ENCODE measurements at places on chromosomes 1 and 21.

GRCh38 chr1:116690396-116690848 is 22.9 kb upstream of the IGSF3 start:
- no peak for DNase-seq

DNA sequence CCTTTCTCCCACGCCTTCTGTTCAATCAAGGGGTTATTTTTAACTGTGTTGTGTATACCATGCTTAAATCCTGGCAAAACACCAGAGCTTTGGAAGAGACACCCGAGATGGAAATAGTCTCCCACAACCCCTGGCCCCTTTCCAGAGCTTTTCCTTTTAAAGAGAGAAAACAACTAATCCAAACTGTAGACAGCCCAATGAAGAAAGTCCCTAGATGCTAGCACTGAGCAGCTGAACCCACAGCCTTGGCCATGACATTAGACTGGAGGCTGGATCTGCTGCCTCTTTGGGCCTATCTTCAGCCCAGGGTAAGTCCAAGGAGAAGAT is 64.9 kb upstream of the ARTN start:
- no peak for DNase-seq

GRCh38 chr21:35738347-35738961 is 321.9 kb downstream of the SETD4 start:
- no peak for DNase-seq

DNA sequence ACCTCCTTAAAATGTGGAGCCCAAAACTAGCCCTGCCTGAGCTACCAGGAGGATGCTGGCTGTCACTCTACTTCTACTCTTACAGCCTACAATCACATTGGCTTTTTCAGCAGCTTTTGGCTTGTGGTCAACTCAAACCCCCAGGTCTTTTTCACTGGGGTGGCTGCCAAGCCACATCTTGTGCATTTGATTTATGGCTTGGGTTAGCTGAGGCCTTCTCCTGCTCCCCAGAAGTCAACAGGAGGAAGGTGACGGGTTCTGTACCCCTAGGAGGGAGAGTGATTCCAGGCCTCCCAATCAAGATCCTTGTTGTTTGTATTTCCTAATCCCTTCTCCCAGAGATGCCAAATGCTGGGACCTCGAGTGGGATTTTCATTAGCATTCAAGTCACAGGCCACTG is 124.3 kb downstream of the LACTBL1 start:
- DNase-seq = no peak

DNA sequence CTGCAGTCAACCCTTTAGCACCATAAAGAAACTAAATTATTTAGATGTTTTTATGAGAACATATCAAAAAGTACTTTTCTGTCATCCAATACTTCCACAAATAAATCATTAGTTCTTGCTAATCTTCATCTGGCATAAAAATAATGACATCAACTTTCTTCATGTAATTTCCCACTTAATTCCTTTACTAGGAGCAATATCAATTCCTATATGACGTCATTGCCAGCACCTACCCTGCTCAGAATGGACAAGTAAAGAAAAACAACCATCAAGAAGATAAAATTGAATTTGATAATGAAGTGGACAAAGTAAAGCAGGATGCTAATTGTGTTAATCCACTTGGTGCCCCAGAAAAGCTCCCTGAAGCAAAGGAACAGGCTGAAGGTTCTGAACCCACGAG is 116.9 kb downstream of the PTPRC start:
- no peak for DNase-seq

DNA sequence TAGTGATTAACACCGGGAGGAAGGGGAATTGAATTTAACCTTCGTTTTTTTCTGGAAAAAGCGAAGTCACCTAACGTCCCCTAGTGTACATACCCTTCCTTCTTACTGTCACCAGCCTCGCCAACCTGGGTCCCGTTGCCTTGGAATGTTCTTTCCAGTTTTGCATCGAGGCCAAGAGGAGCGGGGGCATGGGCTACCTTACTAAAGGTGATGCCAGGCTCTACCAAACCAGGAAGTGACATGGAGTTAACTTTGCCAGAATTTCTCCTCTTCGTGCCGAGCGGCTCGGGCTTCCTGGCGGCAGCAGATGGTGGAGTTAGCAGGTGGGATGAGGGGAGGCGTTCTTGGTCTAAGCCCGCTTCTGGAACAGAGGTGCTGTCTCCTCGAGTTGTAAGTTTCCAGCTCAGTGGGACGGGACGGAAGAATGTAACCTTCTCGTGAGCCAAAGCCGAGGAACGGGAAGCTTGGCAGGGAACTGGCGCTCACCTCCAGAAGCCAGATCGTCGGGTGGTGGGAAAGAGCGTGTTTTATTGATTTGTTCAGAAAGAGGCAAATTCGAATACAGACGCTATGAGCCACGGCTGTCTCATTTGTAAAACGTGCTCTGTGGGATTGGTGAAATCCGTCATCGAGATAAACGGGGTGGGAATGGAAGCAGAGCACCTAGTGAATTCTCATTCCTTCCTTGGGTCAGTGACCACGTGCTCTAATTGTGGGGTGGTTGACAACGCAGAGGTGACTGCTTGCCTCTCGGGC is 486 bp downstream of the NIPAL3 start:
- peak; percentile 3 for DNase-seq

- DNase-seq = no peak
These were observed 61.3 kb downstream of the TESK2 start for GRCh38 chr1:45429561-45430159.

GRCh38 chr21:42258885-42259407 is 40.0 kb downstream of the ABCG1 start:
- no peak for DNase-seq

DNA sequence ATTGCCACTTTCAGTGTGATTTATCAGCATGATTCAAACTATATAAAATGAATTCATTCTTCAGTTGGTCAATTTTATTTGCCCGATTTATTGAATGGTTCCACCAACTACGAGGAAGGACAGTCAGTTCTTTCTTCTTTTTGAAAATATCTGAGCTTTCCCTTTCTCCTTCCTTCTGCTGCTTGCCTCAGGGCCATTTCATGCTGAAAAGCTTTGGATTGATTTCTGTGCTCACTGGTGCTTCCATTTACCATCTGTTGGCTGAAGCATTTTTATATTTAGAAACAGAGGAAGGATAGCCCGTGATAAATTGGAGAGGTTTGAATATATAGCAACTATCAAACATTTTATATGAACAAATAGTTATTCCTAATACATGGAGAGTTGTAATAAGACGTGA is 68.9 kb upstream of the ADAMTS5 start:
- DNase-seq = no peak

DNA sequence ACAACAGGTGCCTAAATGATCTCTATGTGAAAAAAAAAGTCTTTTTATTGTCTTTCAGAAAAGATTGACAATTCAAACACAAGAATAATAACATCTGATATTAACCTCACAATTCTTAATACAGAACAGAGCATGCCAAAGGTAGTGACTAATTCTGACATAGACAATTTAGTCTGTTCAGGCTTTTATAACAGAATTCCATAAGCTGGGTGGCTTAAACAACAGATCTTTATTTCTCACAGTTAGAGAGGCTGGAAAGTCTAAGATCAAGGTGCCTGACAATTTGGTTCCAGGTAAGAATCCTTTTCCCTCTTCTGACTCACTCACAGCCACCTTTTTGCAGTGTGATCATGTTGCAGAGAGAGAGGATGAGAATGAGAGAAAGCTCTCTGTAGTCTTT is 27.0 kb downstream of the DPYD start:
- DNase-seq = no peak

DNA sequence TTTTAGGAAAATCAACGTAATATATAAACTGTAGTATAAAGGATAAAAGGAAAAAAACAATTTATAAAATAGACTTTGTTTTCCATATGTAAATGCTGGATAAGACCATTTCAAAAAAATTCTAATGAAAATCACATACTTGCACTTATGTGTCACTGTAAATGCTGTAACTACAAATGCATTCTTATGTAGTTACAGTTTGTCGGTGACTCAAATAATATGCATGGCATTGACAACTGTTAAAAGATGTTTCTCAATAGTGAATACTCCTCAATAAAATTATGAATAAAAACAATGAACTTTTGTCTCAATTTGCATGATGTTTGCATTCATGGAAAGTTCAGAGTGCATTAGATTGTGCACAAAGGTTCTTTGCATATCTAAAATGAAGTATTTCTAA is 614.0 kb upstream of the CHRM3 start:
- DNase-seq = no peak

DNA sequence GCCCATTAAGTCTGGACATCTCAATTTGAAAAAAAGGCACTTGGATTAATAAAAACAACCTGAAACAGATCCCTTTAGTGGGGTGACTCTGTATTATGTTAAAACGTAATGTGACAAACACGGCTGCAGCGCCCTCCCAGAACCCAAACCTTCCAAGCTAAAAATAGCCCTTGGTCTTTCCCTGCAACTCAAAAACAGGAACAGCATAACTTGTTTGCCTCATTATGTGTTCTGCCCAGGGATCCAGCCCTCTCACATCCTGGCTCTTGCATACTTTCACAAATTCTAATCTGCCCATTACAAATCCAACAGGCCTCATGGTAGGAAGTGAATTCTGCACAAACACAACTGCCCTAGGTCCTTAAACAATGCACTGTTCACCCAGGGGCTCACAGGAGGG is 94.7 kb upstream of the GADD45A start:
- no peak for DNase-seq

- no peak for DNase-seq
These were observed 5.5 kb upstream of the DDR2 start for GRCh38 chr1:162626761-162627160.

GRCh38 chr21:39625211-39625895 is 12.6 kb downstream of the B3GALT5 start:
- no peak for DNase-seq

DNA sequence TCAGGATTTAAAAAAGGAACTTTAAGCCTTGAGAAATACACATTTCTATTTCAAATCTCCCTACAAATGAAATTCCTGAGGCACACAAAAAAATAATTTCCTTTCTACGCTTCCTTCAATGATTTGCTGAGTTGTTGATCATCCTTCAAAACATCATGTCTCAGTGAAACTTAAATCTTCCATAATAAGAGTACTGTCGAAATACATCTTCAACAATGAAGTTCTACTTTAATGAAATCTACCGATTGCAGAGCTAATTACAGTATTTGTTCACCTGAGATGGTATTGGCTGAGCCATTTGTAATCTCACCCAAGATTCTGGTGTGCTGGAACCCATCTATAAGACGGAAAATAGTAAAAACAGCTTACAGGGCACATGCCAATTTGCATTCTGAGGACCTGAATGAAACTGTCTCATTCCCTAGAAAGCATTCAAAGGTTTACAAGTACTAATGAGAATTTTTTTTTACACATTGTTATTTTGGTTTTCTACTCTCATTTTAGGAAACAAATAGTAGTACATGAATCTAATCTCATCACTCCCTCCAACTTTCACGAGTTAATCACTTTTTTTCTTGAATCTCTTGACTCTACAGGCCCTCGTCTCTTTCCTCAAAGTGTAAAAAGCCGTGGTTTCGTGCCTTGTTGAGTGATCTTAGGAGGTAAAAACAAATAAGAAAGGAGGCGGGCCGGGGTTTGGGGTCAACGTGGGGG is 1.1 kb downstream of the CHML start:
- DNase-seq = no peak

DNA sequence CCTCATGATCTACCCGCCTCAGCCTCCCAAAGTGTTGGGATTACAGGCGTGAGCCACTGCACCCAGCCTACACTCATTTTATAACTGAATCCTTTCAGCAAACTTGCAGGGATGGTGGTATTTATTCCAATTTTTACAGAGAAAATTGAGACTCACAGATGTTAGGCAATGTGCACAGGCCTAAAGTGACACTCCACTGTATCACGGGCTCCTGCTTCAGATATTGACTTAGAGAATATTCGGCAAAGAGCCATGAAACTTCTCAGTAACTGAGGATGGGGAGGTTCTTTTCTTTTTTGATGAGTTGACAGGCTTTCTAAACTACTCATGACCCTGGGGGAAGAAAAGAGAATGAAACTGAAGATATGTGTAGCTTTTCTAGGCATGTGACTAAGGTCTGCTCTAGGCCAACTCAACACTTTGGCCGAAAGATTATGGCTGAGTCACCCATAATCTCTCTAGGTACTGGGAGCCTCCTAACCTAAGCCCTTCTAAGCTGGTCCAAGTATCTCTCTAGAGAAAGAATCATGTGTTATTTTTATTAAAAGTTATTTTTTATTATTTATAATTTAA is 19.9 kb upstream of the PTCH2 start:
- no peak for DNase-seq

- DNase-seq = no peak
These were observed 162.6 kb upstream of the USP25 start for GRCh38 chr21:15567191-15567590.

DNA sequence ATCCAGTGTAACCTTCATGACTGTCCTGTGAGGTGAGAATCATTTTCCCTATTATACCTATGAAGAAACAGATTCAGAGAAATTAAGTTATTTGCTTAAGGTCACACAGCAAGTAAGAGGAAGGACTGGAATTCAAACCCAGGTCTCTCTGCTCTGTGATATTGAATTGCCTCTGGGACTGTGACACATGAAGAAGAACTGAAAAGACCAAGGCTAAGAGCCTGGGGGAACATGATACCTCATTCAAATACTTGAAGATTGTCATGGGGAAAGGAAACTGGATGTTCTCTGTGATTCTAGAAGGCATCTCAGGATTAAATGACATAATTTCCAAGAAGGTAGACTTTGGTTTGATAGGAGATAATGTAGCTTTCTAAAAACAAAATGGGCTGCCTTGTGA is 3.6 kb downstream of the WDTC1 start:
- DNase-seq = no peak

DNA sequence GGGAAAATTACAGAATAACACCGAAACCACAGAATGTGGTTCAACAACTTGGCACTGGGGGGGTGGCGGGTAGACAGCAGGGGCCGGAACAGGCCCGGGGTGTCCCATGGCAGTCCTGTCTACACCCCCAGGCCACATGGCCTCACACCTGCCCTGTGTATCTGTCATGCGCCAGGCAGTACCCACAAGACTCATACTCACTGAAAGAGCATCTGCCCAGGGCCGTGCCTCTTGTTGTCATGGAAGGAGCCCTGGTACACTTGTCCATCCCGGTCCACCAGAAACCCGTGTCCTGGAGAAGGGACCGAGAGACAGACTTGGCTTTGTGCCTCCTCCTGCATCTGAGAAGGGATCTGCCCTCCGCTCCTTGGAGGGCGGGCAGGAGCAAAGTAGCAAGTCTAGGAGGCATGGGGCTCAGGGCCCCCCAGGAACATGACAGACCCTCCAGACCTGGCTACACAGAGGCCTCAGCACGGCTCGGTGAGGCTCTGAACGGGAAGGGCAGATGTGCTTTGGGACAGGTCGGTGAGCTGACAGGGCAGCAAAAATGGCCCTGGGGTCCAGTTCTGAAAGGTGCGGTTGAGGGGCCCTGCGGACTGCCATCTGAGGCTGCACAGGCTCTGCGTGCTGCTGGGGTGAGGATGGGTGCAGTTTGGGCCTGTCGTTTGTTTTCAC is 5.6 kb downstream of the MORN1 start:
- no peak for DNase-seq

DNA sequence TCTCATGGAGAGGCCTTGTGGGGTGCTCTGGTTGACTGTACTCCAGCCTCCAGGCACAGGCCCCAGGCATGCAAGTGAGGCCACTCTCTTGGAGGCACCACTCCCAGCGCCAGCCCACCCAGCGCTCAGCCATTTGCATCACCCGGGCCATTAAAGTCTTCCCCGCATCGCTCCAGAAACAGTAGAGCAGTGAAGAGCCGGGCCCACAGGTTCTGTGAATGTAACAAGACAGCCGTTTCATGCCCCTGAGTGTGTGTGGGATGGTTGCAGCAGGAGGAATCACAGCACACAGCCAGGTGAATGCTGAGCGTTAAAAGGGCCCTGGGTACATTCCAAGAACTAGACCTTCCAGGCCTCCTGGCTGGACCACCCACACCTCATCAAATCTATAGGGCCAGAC is 19.0 kb upstream of the CD2 start:
- DNase-seq = no peak

Data from activated gamma-delta T cell treated with anti-CD3 and anti-CD28 coated beads, Interleukin-2, amount 50 U/mL, for 16 hours (primary cell).